ENCODE measurements at places on chromosomes 7 and 10.

DNA sequence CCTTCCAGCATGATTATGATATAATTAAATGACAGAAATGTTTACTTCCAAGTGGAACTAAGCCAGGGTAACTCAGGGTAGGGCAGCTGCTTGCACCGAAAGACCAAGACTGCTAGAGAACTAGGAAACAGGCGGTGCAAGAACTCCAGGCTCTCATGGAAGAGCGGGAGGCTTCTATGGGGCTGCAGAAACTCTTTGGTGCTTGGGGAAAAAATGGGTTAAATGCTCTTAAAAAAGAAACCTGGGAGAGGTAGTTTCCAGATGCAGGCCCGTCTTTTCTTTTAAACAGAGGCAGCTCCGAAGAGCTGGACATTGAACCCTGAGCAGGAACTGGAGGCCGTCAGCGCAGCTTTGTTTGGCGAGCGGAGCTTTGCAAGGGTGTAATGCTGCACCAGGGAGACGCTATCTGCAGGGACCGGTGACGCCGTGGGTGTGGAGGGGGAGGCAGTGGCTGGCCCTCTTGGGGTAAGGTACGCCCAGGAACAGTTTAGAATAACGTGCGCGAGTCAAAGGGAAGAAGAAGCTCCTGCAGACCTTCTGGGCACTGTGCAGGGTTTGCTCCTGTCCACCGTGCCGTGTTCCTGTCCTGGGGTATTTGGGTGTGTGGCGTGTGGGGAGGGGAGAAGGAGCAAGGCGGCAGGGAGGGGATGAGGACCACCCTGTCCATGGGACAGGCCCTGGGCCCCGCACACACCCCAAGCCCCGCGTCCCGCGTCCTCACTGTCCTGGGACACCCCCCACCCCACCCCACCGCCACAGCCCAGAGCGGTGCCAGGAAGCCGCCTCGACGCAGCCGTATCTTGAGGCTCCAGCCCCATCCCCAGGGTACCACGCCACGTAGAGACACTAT is 59.0 kb downstream of the EGFR start:
- DNase-seq = no peak

DNA sequence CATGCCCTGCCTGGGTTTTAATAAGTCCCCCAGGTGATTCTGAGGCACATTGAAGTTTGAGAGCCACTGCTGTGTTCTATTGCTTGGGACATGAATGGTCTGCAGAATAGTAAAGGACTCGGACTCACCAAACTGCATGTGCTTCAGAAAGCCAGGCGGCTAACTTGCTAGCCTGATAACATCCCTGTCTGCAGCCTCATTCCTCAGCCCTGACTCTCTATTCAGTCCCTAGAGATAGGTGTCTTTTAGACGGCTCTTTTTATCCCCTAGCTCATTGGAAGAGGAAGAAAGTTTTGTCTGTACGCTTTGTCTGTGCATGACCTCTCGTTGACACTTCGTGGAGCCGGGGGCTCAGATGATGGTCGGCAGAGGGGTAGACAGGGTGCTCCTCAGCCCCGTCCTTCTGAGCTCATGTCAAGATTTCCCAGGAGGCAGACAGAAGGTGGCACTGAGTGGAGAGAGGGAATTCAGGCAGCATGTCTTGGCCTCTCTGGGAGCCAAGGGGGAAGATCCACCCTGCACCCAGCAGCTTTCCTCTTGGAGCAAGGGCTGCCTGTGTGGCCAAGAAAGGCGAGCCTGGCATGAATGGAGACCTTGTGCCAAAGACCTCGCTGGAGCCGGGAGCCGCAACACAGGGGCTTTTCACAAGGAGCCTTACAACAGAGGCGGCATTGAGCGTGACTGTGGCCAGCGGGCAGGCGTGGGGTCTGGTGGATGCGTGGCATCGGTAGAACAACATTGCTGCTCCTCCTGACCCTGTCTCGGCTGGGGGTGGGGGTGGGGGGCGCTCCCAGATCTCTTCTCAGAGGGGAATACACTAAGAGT is 51.1 kb upstream of the PODXL start:
- no peak for DNase-seq

DNA sequence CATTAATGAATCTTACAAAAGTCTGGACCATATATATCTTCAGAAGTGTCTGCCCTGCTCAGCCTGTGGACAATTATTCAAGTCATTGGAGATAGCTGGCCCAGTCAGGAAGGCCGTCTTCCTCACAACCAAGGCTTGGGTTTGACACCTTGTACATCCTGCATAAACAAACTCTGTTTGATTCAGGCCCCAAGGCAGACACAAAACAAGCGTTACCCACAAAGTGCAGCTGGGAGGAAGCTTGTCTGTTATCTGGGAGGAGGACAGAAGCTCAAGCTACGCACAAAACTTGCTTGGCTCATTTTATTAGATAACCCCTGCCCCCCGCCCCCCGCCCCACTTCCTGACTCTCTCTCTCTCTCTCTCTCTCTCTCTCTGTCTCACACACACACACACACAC is 166.9 kb upstream of the WDR11 start:
- DNase-seq = no peak

DNA sequence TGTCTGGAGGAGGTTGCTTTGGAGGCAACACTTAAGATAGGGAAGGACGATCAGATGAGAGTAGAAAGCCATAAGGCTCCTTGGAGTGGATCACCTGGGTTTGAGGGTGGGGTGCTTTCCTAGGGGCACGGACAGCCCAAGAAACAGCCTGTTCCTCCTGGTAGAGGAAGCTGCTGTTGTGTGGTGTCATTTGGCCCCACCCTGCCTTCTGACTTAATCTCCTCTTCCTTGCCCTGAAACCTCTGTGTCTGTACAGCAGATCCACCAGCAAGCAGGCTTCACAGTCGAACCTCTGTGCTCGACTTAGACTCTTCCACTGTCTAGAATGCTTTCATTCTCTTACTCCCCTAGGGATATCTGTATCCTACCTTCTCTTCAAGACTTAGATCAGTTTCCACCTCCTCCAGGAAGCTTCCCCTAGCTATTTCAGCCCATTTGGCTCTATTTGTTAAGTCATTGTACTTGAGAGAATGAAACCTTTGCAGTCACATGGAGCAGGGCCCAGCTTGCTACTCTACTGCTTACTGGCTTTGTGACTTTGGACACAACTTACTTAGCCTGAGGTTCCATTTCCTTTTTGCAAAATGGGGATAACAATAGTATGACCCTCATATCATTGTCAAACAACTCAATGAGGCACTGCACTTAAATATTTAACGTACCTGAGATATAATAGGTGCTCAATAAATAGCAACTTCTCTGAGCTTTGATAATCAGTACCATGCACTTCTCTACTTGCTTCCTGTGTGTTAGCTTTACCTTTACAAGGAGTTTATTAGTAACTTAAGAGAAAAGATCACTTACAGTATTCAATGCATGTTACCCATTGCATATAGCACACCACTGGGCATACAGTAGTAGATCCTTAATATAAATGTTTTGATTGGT is 5.0 kb downstream of the MXI1 start:
- DNase-seq = no peak

GRCh38 chr10:84375011-84375410 is 46.6 kb downstream of the CCSER2 start:
- no peak for DNase-seq

DNA sequence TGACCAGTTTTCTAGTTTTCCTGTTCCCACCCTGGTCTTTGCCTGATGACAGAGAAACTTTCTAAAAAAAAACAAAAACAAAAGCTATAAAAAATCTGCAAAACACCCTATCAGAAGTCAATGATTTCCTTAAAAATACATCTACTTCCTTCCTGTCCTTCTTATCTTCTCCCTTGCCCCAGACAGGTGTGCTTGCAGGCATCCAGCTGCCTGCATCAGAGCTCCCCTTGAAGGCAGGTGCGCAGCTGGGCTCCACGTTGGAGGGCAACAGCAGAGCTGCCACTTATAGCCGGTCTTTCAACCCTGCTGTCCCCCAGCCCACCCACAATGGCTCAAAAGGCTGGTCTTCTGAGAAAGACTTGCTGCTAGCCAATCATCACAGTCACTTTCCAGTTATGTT is 29.8 kb downstream of the UBE2D4 start:
- no peak for DNase-seq

DNA sequence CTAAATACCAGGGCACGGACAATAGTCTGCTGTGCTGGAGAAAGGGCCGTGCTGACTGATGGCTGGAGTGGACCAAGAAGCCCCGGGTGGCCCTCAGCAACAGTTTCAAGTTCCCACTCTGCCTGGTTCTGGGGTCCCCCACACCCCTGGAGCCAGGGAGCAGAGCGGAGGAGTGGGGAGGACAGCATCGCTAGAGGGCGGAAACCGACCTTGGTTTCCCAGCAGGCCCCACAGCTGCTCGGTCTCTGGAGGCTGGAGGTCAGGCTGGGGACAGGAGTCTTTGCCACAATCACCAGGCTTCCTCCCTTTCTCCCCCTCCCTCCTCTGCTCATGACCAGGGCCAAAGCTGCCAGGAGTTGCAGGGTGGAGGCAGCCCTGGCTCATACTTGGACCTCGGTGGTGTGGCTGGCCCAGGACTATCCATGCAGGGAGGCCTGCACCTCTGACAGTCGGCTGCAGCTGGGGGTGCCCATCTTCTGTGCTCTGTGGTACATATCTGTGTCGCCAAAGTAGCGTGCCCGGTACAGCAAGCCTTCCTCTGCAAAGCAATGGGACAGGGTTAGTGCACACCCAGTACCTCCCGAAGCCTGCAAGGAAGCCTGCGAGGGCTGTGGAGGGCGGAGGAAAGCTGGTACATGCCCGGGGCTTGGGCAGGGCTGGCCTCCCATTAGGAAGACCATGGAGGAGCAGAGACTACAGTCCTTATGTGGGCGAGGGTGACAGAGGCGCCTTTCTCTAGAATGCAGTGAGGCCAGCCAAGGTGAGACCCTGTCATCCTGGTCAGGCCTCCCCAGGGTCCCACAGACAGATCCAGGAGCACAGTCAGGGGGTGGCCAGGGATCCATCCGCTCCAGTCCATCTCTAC is 19.1 kb downstream of the DNAJB12 start:
- no peak for DNase-seq

- no peak for DNase-seq
Measured at GRCh38 chr7:46393142-46393541, 472.1 kb upstream of the IGFBP3 start.

- no peak for DNase-seq
Measured at GRCh38 chr7:155543011-155543876, 3.1 kb downstream of the CNPY1 start.

DNA sequence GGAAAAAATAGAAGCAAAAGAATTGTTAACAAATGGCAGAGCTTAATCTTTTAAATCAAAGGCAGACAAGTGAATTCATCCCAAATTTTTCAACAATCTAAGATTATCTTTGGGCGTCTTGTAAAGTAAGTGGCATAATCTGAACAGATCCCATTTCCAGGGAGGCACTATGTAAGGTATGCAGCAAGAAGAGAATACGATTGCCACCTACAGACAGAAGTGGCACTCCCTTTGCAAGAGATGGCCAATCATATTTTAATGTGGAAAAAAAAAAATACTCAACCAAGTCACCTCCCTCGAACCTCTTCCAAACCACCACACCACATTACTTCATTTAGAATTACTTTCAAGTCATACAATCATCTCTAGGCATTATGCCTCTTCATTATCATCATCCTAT is 4.0 kb downstream of the GFRA1 start:
- DNase-seq = no peak

DNA sequence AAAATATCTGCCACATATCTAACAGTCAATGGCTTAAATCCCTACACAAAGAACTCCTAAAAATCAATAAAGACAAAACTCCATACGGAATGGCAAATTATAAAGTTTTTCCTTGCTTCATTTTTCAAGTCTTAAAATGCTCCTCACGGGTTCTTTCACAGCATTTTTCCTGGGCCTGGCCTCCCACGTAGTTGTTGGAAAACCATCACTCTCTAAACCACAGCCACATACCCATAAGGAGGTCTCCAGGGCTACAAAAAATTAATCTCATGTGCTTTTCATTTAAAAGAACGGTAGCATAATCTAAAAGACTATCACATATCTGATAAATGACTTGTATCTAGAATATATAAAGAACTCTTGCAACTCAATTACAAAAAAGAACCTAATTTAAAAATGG is 2.9 kb downstream of the COA1 start:
- DNase-seq = no peak
